ENCODE measurements at places on chromosomes 5 and 9.
A peak's percentile ranks its signal among the peaks of the same experiment; 100 is the strongest.

GRCh38 chr9:74920944-74921626 is 31.6 kb downstream of the C9orf40 start:
- no peak for DNase-seq

DNA sequence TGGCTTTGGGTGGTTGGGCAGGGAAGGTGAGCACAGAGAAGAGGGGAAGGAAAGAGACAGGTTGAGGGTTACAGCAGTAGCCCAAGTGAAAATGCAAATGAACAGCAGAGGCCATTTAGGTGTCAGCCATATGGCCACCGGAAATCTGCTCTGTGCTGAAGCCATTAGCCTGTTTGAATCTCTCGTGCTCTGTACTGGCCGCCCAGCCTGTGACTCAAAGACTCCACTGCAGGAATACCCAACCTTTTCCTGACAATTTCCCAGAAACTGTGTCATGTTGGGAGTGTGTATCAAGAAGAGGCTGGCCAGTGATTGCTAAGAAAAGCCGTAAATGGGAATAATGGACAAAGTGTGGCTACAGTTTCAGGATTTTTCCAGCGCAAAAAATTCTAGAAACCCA is 35.9 kb upstream of the RAI14 start:
- DNase-seq = no peak

DNA sequence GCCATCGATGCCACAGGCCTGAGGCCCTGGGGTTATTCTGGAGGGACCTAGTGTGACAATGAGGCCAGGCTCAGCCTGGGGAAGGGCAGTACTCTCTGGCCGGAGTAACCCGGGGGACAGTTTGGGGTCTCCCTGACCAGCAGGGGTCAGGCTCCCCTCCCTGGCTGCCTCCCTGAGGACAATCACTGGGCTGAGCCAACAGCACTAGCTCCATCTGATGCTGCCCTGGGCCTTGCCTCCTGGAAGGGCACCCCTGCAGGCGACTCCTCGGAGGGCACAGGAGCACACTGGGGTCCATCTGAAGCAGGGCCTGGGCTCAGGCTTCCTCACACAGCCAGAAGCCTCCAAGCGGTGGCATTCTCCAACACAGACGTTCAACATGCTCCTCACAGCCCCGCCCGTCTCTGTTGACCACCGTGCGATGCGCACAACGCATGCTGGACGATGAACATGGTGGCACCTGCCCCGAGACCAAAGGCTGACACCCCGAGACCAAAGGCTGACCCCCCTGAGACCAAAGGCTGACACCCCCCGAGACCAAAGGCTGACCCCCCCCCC is 68.3 kb downstream of the ADAMTS2 start:
- DNase-seq = no peak

DNA sequence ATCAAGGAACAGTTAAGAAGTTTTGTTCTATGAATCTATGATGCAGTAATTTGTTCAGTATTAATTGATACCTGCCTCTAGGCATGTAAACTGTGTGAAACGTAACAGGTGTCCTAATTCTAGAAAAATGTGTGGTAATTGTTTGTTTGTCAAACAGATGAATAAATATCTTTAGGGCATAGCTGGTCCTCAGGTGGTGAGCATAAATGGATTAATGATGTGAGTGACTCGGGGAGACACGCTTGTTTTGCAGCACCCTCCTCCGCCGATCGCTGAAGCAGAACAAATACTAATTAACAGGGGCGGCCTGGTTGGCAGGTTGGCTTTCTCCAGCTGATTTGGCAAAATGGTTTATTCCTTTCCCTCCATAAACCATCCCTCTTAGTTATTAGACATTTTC is 88.8 kb downstream of the TLE4 start:
- no peak for DNase-seq

DNA sequence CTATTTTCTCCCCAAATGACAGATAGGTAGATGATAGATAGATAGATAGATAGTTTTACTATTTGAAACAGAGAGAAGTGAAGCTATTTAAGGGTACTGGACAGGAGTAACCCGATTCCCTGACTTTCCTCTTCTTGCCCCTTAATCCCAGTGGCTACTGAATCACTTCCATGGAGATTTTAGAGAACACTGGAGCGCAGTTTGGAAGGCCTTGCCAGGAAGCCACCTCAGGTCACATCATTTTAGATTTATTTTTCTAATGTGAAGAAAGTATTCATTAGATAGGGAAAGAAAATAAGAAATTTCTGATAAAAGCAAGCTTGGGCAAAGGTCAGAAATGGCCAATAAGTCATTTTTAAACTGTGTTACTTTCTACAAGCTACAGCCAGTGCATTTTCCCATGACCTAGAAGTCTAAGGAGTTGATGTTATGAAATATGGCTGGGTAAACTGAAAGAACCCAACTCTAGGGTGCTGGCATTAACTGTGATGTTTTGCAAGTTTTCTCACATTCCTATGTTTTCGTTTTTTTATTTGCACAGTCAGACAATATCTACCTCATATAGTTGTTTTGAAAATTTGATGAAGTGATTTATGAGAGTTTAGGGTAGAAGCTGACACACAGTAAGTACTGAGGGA is 544.7 kb upstream of the PTGER4 start:
- no peak for DNase-seq

GRCh38 chr5:6370580-6370979 is 7.8 kb downstream of the MED10 start:
- DNase-seq = no peak

DNA sequence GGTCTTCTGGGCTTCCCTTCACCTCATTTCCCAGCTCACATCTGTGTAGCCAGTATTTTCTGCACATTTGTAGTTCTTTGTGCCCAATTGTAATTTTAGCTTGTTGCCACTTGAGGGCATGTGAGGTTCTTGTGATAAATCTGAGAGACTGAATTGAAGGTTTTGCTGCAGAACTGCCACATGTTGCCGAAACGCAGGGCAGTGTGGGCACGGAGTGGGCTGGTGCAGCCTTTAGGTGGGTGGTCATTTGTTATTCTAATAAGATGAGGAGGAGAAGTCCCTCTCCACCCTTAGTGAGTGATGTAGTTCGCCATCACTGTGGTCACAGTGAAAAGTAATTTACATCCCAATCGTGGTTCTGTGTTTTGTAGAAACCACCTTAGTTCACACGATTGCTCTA is 21.2 kb downstream of the OTULIN start:
- peak; percentile 45 for DNase-seq

DNA sequence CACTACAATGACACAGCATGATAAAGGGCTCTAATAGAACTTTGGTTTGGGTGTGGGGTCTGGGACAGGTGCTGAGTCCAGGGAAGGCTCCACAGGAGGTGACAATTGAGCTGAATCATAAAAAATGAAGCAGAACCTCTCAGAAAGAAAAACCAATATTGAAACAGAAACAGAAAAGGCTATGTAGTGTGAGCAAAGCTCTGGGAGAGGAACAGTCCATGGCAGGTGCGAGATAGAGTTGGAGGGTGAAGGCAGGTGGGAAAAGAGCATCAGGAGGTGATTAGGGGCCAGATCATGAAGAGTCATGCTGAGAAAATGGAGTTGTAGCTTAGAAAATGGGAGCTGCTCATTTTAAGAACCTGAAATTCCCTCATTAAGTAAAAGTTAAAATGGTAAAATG is 164.9 kb downstream of the KCTD16 start:
- DNase-seq = no peak

GRCh38 chr5:2148312-2149194 is 265.8 kb upstream of the IRX4 start:
- DNase-seq = no peak

GRCh38 chr9:8946461-8946860 is 1146.9 kb upstream of the DMAC1 start:
- DNase-seq = no peak

DNA sequence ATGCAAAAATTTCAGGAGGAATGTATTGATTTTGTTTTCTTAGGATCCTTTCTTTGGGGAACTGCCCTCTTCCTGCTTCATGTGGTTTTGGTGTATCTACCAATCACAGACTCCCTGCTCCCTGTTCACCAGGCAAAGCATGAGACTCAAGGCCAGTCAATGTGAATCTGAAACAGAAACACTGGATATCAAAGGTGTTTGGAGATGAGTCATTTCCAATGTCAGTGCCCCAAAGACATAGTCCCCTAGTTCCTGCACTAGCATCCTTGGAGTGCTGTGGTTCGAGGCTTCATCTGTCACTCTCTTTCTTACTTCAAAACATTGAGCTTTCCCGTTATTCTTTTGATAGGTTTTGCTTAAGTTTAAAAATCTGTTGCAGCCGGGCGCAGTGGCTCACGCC is 8.1 kb downstream of the PPP3R2 start:
- no peak for DNase-seq

DNA sequence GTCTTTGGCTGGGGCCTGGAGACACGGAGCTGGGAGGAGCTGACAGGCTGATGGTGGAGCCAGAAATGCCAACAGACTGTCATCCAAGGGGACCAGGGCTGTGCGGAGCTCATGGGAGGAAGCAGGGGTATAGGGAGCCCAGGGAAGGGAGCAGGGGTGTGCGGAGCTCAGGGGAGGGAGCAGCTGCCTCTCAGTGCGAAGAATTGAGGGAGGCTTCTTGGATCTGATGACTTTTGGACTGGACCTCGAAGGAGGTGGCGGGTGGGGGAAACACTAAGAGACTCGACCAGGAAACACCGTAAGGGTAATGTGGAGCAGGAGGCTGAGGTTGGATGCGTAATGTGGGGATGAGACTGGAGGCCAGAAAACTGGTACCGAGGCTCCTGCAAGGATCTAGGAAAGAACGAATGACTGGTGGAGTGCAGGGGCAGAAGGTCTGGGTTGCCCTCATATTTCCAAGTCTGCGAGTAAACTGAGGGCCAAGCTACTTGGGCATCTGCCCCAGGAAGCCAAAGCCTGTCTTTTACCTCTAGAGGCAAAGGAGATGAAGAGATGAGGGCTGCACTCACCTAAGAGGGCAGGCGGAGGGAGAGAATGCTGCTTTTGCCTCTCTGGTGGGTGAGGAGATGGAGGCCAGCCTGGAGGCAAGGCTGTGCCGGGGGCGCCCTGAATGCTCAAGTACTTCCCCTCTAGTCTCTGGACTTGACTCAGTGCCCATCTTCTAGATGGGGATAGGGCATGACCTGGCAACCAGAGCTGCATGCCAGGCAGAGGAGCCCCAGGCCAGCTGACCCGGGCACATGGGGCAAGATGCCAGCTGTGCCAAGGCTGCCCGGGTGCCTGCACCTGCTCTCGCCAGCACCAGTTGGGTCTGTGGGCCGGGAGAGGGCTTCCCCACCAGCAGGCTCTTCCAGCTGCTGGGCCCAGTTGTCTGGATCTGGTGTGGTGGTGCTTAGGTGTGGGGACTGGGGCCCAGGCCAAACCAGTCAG is 2.3 kb downstream of the PTGS1 start:
- DNase-seq = no peak

DNA sequence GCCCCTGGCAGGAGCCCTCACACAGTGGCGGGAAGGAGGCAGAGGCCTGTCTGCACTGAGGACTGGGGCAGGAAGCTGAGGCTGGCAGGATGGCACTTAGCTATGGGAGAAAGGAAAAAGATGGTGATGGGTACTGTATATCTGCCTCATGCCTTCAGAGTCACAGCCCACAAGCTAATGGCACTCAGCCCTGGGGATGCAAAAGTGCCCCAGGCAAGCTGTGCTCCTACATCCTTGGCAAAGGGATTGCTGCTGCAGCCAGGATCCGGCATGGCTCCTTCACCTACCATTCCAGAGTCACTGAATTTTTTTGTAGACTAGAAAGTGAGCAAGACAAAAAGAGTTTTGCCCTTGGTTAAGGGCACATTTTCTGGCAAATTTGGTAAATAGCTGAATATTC is 8.7 kb downstream of the ACSL6 start:
- DNase-seq = no peak

- no peak for DNase-seq
These were observed 18.5 kb upstream of the RALGDS start for GRCh38 chr9:133139246-133140173.

DNA sequence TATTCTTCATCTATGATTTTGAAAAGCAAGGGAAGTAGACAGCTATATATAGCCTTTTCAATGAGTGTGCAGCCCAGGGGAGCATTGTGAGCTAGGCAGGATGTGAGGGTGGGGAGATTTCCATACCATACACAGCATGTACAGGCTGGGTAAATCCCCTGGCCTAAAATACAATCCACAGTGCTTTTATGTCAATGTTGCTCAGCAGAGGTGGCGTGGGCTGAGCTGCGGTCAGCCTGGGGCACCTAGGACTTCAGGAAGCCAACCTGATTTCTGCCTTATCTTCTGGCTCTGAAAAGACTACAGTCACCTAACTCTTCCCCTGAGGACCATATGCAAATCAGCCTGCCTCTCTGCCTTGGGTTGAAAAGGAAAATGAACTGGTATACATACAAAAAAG is 6.3 kb upstream of the GARIN3 start:
- no peak for DNase-seq

DNA sequence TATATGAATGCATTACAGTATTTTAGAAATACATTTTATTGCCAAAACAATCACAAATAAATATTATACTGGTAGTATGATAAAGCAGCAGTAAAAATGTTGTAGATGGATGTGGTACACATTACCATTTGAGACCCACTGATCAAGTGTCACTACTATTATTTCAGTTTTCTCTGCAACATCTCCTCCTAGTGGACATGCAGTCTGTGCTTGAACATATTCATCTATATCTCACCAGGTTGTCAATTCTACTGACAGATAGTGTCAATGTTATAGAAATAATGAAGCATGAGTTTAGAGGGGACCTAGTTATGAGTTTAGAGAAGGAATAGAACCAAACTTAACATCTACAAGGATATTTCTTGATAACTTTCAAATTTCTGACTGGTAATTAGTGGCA is 39.2 kb upstream of the ELOVL7 start:
- DNase-seq = peak; percentile 3

DNA sequence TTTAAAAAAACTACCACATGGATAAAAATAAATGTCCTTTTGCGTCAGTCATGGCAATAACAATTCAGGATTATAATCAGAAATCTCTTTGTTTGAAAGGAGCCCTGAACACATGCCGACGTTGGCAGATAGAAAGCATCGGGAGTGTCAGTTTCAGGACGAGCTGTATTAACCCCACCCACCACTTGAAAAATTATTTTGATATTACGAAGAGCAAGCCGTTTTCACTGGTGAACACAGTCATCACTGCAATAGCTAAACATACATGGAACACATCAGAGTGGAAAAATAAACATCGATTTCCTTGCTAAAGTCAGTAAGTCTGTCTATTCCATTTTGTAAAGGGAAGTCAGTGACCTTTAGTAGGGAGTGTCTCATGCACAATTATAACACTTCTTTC is 266.4 kb upstream of the FBXL7 start:
- no peak for DNase-seq

- DNase-seq = no peak
These were observed 45.6 kb downstream of the USP20 start for GRCh38 chr9:129880654-129881546.

GRCh38 chr5:763998-764781 is 20.3 kb downstream of the ZDHHC11B start:
- DNase-seq = no peak

- peak; percentile 40 for DNase-seq
These were observed 117.9 kb downstream of the ANXA1 start for GRCh38 chr9:73269430-73270101.

DNA sequence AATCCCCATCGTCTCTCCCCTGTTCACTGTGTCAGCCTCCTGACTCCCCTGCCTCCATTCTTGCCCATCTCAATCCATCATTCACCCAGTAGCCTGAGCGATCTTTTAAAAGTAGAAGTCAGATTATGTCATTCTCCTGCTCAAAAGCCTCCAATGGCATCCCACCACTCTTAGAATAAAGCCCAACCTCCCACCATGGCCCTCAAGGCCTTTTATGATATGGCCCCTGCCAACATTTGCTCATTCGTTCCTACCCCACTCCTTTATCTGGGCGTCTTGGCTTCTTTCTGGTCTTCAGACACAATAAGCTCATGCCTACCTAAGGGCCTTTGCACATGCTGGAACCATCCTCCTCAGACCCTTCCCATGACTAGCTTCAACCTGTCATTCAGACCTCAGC is 35.5 kb upstream of the KCNMB1 start:
- DNase-seq = no peak
